ENCODE measurements at places on chromosomes 12 and 14.

- DNase-seq, result no peak
Measured at GRCh38 chr12:96462571-96463280, 26.7 kb upstream of the CFAP54 start.

DNA sequence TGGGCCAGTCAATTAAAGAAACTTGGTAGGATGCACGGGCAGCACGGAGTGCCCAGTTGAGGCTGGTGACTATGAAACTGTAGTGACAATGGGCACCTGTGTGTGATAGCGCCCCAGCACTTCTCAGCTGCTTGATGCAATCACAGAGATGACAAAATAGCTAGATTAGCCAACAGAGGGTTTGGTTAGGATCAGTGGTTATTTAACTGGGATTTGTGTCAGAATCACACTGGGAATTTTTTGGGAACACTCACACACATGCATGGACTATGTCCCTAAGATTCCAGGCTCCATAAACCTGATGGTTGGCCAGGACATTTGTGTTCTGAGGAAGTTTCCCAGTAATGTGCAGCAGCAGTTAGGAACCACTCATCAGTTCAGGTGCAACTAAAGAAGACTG, 51.2 kb upstream of the DAAM1 start:
- no peak for DNase-seq

DNA sequence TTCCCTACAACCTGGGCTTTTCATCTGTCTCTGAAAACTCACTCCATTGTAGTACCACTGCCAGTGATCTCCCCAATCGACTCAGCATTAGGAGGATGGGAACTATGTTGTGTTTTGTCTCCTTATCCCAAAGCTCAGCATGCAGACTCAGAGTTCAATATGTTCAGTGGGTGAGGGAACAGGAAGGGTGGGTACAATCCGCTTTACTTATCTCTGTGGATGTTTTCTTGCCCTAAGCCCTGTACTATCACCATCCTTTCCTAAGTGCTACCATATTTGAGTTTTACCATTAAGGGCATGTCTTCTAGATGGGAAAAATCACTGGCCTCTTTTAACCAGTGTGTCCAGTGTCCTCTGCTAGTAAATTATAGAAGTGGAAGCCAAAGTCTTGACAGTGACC, 107.1 kb downstream of the PPM1H start:
- DNase-seq, result no peak

- DNase-seq, result no peak
Measured at GRCh38 chr14:94884616-94885230, 114.8 kb upstream of the GSC start.

DNA sequence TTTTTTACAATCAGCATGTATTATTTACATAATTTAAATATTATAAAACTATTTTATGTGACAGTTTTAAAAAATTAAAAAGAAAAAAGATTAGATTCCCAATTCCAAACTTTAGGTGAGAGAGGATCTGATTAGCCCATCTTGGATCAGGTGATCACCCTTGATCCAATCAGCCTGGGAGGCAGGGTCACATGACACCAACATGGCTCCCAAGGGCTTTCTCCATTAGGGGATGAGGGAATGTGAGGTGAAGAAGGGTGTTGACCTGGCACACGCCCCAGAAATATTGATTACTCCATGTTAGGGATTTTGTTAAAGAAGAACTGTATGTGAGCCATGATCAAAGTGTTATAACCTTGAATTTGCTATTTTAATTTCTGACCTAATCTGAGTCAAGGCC, 225.4 kb downstream of the RBM19 start:
- no peak for DNase-seq

GRCh38 chr14:51889851-51890250, 29.4 kb downstream of the GNG2 start:
- no peak for DNase-seq

- no peak for DNase-seq
Measured at GRCh38 chr12:122969676-122970075, 3.4 kb upstream of the ABCB9 start.

DNA sequence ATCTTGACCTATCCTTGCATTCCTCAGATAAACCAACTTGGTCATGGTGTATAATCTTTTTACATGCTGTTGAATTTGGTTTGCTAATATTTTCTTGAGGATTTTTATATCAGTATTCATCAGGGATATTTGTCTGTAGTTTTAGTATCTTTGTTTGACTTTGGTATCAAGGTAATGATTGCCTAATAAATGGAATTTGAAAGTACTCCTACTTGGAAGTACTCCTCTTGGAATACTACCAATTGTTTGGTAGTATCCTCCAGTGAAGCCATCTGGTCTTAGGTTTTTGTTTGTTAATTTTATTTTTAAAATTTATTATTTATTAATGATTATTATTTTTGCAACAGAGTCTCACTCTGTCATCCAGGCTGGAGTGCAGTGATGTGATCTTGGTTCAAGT, 85.0 kb downstream of the ATF7IP start:
- DNase-seq, result no peak

DNA sequence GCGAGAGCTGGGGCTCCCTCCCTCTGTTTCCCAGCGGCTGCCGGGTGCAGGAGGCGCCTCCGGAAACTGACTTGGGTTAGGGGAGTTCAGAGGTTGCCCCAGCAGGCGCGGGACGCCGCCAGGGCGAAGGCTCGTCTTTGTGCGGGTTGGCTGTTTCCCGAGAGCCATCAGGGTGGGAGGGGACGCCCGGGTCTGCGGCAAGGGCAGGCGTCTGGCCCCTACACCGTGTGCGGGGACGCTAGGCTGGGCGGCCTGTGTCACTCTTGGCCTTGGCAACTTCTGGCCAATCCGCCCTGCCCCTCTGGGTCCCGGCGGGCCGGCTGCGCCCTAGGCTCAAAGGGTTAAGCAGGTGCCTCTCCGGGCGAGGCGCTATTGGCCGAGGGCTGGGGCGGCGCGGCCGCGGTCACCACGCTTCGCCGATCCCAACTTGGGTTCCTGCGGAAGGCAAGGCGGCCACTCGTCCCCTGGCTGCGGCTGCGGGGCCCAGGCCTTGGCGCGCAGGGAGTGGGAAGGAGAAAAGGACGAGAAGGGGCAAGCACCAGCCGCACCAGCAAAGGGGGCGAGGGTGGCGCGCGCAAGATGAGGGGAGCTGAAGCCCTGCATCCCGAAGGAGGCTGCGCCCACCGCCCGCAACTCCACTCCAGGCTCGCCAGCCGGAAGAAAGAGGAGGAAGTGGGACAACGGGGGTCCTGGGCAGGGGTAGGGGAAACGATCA, 5.6 kb upstream of the NPAS3 start:
- DNase-seq, result peak; percentile 46

DNA sequence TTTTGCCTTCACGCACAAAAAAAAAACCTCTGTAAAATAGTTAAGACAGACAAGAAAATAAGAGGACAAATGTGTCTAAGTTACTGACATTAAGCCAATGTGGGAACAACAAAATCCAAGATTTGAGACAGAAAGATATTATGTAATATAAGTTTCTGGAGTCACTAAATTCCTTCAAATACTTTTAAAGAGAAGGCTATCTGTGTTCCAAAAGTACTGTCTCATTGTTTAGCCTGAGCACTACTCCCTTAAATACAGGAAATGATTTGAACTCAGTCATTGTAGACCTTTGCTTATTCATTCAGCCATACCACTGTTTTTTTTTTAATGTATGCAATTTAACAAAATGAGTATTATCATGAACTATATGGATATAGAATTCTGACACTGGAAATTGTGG, 82.7 kb upstream of the KITLG start:
- DNase-seq, result no peak

- DNase-seq, result no peak
Measured at GRCh38 chr12:69936214-69936731, 111.2 kb downstream of the MYRFL start.

DNA sequence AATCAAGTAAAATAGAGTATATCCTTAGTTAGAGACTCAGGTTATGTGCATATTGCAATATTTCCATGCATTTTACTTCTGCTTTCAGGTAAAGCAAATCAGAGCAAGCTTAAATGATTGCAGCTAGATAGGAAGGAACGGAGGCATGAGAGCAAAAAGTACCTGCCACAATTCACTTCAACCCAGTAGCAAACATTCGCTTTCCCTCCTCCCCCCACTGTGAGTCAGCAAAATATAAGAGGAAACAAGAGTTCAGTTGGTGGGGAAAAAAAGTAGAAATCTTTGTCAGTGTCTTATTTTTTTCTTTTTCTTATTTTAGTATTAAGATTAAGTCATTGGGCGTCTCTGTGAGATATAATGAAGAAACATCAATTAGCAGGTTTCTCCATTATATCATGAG, 475.4 kb downstream of the NPAS3 start:
- no peak for DNase-seq

- no peak for DNase-seq
Measured at GRCh38 chr14:87877877-87878276, 115.1 kb downstream of the GALC start.

DNA sequence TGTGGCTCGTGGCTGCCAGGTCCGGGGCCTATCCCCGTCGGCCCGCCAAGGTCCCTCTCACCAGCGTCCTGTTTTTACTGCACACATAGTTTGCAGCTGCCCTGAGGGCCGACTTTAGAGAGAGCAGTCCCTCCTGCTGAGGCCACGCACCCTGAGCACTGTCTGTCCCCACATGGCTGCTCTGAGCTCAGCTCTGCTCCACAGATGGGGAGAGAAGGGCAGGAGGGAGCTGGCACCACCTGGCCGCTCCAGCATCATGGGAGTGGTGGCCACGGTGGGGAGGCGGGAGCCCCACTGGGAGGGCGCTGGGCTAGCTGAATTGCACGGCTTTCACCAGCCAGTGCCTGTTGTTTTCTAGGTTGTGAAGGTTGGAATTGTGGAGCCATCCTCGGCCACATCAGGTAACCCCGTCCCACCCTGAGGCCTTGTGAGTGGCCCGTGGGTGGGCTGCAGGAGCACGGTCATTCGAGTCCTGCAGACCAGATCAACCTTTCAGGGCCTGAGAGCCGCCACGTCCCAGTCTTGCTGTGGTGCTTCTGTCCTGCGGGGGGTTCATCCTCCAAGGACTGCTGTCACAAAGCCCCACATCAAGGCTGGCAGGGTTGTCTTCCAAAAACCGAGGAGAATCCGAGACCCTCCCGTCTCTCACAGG, 7.4 kb upstream of the TEX22 start:
- DNase-seq, result no peak
